ENCODE measurements at places on chromosomes 2 and 18.

GRCh38 chr18:31064130-31064529 lies 21.6 kb upstream of the DSC3 start:
- no peak for DNase-seq

GRCh38 chr18:31996007-31996406 lies 22.6 kb upstream of the RNF125 start:
- DNase-seq = no peak

DNA sequence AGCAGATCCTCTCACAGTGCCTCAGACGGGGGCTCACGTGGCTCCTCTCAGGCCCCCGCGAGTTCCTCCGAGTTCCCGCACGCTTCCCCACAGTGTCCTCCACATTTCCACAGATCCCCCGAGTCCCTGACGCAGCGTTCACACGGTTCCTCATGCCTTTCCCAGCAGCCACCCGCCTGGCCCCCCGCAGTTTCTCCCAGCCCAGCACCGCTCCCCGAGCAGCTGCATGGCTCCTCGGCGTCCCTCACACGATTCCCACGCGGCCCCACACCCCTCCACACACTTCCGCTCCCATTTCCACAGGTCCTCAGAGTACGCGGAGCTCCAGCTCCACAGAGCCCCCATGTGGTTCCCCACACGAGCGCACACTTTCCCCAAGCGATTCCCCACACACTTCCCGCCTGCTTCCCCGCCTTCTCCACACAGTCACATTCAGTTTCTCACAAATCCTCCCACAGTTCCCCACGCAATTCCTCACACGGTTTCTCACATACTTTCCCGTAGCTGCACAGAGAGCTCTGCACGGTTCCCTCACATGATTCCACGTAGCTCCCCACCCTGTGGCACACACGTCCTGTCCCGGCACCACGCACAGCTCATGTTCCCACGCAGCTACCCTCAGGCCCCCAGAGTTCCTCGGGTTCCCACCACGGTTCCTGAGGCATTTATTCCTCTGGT lies 39.9 kb downstream of the KIF1A start:
- no peak for DNase-seq

DNA sequence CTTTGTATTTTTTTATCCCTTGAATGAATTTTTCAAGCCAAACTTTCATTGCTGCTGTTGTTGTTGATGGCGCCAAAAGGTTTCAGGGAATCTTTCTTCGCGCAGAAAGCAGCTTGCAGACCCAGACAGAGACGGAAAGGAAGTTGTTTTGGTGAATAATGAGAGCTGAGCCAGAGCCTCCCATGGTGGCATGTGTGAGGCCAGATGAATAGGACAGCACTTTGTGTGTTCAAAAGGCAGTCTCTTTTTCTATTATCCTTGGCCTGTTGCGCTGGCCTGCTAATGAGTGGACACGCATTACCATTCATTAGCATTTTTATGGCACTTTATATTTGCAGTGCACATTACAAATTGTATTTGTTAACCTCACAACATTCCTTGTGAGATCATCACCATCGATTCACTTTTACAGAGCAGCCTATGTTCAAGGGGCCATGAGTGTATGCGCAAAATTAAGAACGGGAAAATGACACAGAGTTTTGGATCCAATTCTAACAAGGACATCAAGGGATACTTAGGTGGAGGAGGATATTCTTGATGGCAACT lies 754.7 kb downstream of the BCL11A start:
- DNase-seq = no peak

All from stimulated activated CD4-positive, alpha-beta T cell treated with anti-CD3 and anti-CD28 coated beads, Interleukin-12 subunit alpha, Interleukin-12 subunit beta, amount 100 ng/mL, for 4 hours (primary cell).